IMR-90 (cell line): ENCODE measurements at places on chromosomes 16 and 17. TPM values are rescaled to one million over a fixed set of nuclear protein-coding genes. Genes with fewer than 3 reads are reported as not detected.
A peak's percentile ranks its signal among the peaks of the same experiment; 100 is the strongest.

The EFNB3 gene
- 0.54 and 0.56 TPM in 2 replicates for total RNA-seq

- DNase-seq: no peak
- no peaks in the 10 kb centered on the region for H3K4me1 ChIP-seq
- H3K4me3 ChIP-seq: no peak overlapping the region
- H3K27me3 ChIP-seq: peaks cover 2% of the 10 kb centered on the region; the same call in 1 of the 2 replicates
Measured at GRCh38 chr17:57165754-57166153, 80.7 kb downstream of the AKAP1 start.

GRCh38 chr16:35255186-35255803, 1795.9 kb downstream of the TP53TG3F start:
- DNase-seq: no peak
- no peak overlapping the region for H3K4me3 ChIP-seq
- H3K27ac ChIP-seq: no peak overlapping the region
- H3K36me3 ChIP-seq: no peaks in the 10 kb centered on the region
- H3K4me1 ChIP-seq: no peaks in the 10 kb centered on the region

DNA sequence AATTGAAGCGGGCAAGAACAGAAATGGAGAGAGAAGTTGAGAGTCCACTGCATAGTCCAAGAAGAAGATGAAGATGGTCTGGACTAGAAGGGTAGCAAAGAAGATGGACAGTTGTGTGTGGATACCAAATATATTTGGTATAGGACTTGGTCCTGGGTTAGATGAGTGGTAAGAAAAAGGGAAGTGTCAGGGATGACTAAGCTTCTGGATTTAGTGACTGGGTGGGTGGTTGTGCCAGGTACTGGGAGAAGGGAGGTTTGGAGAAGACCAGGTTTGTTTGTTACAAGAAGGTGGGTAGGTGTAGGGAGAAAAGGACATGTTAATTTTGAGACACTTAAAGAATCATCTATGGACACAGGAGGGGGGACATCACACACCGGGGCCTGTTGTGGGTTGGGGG, 5.4 kb downstream of the VMP1 start:
- H3K4me1 ChIP-seq: no peaks in the 10 kb centered on the region
- DNase-seq: no peak
- H3K4me3 ChIP-seq: no peak overlapping the region
- no peak overlapping the region for H3K27ac ChIP-seq
- no peaks in the 10 kb centered on the region; the same call in 1 of the 2 replicates for H3K36me3 ChIP-seq
- H3K27me3 ChIP-seq: no peaks in the 10 kb centered on the region

- H3K27ac ChIP-seq: peak overlapping the region; percentile 99
- DNase-seq: no peak
Measured at GRCh38 chr17:50190293-50190602, 11.2 kb downstream of the COL1A1 start.

- H3K27me3 ChIP-seq: no peaks in the 10 kb centered on the region
- H3K4me1 ChIP-seq: peaks cover 11% of the 10 kb centered on the region
- peak; percentile 20 for DNase-seq
- H3K36me3 ChIP-seq: peaks cover 22% of the 10 kb centered on the region
Measured at GRCh38 chr16:3022684-3023414, 893 bp downstream of the HCFC1R1 start.

DNA sequence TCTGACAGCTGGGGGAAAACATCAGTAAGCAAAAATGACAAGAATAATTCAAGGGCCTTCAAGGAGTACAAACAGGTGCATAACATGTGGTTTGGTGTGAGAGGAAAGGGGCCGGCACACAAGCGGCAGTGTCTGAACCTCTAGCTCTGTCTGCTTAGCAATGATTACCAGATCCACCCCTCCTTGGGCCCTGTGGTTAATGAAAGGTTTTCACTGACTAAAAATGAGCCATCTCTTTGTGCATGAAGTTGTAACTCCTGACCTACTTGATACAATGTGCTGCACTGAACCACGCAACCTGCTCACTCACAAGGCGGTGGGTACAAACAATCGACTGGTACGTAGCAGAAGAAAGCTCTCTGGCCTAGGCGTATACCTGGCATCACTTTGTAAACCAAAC, 15.1 kb downstream of the FAM117A start:
- H3K27me3 ChIP-seq: peaks cover 1% of the 10 kb centered on the region; the same call in 1 of the 2 replicates
- no peaks in the 10 kb centered on the region for H3K4me1 ChIP-seq
- no peak overlapping the region for H3K27ac ChIP-seq
- H3K36me3 ChIP-seq: no peaks in the 10 kb centered on the region

GRCh38 chr17:45372325-45372869, 55.6 kb upstream of the MAP3K14 start:
- peak overlapping the region; percentile 100 for H3K27ac ChIP-seq
- no peak overlapping the region for H3K4me3 ChIP-seq
- peaks cover 31% of the 10 kb centered on the region for H3K4me1 ChIP-seq
- peak; percentile 20 for DNase-seq
- H3K36me3 ChIP-seq: no peaks in the 10 kb centered on the region
- no peaks in the 10 kb centered on the region for H3K27me3 ChIP-seq

DNA sequence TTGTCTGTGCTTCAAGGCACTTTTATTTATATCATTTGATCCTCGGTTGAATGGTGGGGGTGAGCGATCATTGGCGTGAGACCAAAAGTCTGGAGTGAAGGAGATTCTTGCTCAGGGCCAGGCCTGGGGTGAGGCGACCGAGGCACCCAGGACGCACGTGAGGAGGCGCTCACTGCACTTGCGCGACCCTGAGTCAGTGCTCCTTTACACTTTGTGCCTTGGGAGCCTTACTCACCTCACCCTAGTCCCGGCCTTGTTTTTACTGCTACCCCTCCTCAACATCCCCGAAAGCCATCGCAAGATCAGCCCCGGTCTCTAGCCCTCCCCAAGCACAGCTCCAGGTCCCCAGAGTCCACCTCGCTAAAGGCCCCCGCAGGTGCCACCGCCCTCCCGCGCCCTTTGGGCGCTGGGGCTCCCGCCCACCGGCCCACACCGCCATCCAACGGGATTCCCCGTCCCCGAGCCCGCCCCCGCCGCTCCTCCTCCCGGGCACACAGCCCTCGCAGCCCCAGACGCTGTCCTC, 496 bp downstream of the EZH1 start:
- peak; percentile 41 for DNase-seq
- H3K27ac ChIP-seq: peak overlapping the region; percentile 83
- peak overlapping the region; percentile 75 for H3K4me3 ChIP-seq
- peaks cover 6% of the 10 kb centered on the region; the same call in 1 of the 2 replicates for H3K27me3 ChIP-seq
- H3K36me3 ChIP-seq: no peaks in the 10 kb centered on the region
- peaks cover 5% of the 10 kb centered on the region; the same call in 1 of the 2 replicates for H3K4me1 ChIP-seq

GRCh38 chr16:19186408-19186807, 18.4 kb downstream of the SYT17 start:
- no peak for DNase-seq
- no peaks in the 10 kb centered on the region for H3K36me3 ChIP-seq
- peaks cover 2% of the 10 kb centered on the region for H3K4me1 ChIP-seq
- no peaks in the 10 kb centered on the region for H3K27me3 ChIP-seq
- H3K27ac ChIP-seq: no peak overlapping the region

DNA sequence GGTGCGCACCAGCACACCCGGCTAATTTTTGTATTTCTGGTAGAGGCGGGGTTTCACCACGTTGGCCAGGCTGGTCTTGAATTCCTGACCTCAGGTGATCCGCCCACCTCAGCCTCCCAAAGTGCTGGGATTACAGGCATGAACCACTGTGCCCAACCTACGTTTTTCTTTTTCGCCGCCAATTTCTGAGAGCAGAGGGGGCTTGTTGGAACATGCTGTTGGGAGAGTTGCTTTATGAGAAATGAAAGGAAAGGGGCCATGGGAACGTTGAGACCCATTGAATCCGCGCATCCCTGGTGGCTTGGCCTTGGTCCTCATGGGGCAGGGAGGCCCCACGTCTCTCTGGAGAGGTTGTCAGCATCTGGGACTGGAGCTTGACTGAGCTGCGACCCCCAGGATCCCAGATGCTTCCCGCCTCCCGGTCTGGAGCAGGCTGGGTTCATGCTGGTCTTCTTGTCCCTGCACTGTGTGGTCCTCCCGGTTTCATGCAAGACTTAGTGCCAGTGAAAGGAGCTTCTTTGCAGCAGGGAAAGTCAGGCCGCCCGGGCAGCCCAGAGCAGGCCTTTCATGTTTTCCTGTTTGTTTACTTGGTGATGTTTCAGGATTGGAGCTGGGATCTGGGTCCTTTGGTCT, 22.8 kb downstream of the CRISPLD2 start:
- peaks cover 23% of the 10 kb centered on the region for H3K4me1 ChIP-seq
- H3K36me3 ChIP-seq: peaks cover 56% of the 10 kb centered on the region
- H3K27me3 ChIP-seq: no peaks in the 10 kb centered on the region
- H3K27ac ChIP-seq: no peak overlapping the region

DNA sequence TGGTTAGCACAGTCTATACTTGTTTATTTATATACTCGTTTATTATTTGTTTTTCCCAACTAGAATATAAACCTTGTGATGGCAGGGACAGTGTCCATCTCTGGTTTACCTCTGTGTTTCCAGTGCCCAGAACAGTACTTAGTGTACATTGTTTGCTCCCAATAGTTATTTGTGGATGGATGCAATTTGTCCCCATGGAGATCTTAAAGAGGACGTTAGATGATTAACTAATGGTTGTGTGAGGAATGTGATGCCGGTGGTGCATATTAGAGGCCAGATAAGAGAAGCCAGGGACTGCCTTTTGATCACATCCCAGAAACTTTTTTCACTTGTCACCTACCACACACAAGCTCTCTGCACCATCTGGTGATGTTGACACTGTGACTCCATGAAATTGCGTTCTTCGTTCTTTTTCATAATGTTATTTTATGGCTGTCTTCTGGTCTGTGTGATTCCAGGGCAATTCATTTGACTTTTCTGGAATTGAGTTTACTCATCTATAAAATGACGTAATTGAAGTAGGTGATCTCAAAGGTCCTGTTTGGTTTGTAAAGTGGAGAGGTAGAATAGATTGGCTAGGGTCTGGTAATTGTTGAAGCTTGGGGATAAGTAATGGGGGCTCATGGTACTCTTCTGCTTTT, 1.2 kb downstream of the COX10 start:
- no peaks in the 10 kb centered on the region; the same call in 1 of the 2 replicates for H3K36me3 ChIP-seq
- no peaks in the 10 kb centered on the region for H3K27me3 ChIP-seq
- DNase-seq: no peak
- no peak overlapping the region; the same call in none of the 2 replicates for H3K4me3 ChIP-seq

DNA sequence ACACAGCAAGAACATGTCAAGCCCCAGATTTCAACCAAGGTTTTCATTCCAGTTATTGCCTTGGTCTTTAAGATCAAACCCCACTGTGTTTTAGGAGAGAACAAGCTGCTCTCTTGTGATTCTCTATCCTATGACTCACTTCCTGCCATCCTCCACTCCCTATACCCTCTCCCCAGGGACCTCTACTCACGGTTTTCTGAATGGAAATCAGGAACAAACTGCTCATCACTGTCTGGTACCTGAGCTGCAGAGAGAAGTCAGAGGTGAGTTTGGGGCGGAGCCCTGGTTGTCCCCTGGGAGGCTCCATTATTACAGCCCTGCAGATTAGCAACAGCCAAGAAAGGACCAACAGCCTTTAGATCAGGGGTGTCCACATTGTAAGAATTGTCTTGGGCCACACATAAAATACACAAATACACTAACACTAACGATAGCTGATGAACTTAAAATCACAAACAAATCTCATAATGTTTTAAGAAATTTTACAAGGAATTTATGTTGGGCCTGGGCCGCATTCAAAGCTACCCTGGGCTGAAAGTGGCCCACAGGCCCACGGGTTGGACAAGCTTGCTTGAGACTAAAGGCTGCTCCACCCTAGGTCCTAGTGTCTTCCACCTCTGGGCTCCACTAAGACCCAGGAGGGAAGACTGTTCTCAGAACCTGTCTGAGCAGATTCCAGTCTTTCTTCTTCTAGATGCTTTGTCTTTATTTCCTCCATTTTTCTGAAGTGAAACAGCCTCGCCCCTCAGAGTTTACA, 9.7 kb downstream of the ETV4 start:
- peak; percentile 71 for DNase-seq
- no peak overlapping the region for H3K4me3 ChIP-seq
- no peaks in the 10 kb centered on the region for H3K27me3 ChIP-seq
- H3K4me1 ChIP-seq: peaks cover 14% of the 10 kb centered on the region
- H3K36me3 ChIP-seq: no peaks in the 10 kb centered on the region
- H3K27ac ChIP-seq: peak overlapping the region; percentile 68

- no peak overlapping the region for H3K4me3 ChIP-seq
- no peaks in the 10 kb centered on the region for H3K4me1 ChIP-seq
- H3K36me3 ChIP-seq: no peaks in the 10 kb centered on the region
- H3K27me3 ChIP-seq: no peaks in the 10 kb centered on the region
- no peak overlapping the region for H3K27ac ChIP-seq
- DNase-seq: no peak
Measured at GRCh38 chr17:52159246-52160135, 977 bp upstream of the CA10 start.

DNA sequence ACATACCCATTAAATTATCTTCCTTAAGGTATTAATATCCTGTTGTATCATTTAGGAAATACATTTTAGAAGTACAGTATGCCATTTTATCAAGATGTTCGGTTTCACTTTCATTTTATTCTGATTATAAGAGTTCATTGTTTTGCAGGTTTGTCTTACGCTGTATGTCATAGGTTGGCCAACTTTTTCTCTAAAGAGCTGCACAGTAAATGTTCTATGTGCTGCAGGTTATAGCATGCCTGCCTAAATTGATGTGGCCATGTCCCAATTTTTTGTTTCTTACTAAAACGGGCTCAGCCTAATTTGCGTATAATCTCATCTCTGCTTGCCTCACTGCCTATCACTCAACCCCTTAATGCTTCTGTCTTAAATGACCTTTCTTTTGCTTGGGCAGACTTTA, 126.4 kb downstream of the USP22 start:
- no peaks in the 10 kb centered on the region for H3K27me3 ChIP-seq
- no peak overlapping the region for H3K4me3 ChIP-seq
- H3K4me1 ChIP-seq: peaks cover 2% of the 10 kb centered on the region
- H3K36me3 ChIP-seq: no peaks in the 10 kb centered on the region
- H3K27ac ChIP-seq: no peak overlapping the region

DNA sequence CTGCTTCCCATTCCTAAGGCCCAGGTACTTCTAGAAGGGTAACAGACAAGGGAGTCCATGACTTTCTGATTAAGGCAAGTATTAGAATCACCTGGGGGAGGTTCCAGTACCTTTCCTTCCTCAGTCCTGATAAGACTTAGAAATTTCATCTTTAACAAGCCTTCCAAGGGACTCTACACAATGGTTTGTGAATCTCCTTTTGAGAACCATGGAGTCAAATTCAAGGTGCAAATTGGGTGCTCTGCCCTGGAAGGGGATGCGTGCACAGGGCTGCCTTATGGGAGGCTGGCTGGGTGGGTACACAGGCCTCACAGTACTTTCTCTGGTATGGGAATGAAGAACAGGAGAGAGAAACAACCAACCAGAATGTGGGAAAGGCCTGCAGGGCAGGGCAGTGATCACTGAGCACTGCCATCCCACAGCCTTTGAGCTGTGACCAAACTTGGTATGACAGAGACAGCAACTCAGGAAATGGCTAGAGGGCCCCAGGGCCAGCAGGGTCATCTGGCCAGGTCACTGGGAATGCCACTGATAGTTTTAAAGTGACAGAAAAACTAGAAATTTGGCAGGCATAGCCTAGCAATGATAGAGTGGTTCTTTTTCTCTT, 3.6 kb upstream of the TMIGD1 start:
- DNase-seq: no peak
- H3K4me3 ChIP-seq: no peak overlapping the region
- peaks cover 10% of the 10 kb centered on the region for H3K4me1 ChIP-seq
- H3K36me3 ChIP-seq: no peaks in the 10 kb centered on the region
- no peak overlapping the region for H3K27ac ChIP-seq

GRCh38 chr17:27944546-27945332, 51.6 kb upstream of the LYRM9 start:
- no peak for DNase-seq
- H3K27ac ChIP-seq: no peak overlapping the region
- no peak overlapping the region for H3K4me3 ChIP-seq
- H3K27me3 ChIP-seq: peaks cover 23% of the 10 kb centered on the region
- no peaks in the 10 kb centered on the region for H3K36me3 ChIP-seq
